ENCODE measurements at places on chromosomes 1 and 21.

GRCh38 chr1:27955076-27955475 is 4.7 kb upstream of the XKR8 start:
- DNase-seq, result no peak

- DNase-seq, result no peak
These were observed at the start of gene PLEKHA6 for GRCh38 chr1:204359474-204360255. TSS of gene PLEKHA6 (minus strand) at chr1:204359929. CDS start at chr1:204273727, 86,202 bp downstream.

DNA sequence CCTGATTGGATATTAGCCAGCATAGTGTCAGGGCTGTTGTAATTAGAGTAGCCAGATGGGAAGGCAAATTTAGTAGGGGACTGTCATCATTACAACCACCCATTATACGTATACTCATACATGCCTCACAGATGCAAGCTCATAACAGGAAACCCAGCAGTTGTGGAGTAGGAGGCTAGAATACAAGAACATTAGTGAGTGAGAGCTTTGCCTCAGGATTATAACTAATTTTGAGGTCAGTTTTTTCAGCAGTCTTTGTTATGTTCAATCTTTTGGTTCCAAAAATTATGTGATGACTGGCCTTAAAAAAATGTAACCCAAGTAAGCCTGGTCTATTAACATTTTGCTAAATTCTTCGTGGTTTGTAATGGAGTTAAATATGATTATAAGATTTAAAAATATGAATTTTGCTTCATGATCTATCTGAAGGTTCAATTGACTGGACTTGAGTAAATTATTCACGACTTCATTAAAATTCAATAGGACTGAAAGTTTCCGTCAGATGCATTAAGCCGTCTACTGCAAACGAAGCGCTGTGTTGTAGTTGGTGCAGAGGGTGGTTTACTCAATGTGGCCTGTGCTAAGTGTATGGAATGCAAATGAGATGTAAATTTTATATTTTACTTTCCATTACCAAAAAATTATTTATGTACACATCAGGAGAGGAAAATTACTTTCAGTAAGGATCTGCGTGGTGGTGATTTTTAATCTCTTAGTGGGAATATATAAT is 48.8 kb downstream of the KCNK1 start:
- no peak for DNase-seq

DNA sequence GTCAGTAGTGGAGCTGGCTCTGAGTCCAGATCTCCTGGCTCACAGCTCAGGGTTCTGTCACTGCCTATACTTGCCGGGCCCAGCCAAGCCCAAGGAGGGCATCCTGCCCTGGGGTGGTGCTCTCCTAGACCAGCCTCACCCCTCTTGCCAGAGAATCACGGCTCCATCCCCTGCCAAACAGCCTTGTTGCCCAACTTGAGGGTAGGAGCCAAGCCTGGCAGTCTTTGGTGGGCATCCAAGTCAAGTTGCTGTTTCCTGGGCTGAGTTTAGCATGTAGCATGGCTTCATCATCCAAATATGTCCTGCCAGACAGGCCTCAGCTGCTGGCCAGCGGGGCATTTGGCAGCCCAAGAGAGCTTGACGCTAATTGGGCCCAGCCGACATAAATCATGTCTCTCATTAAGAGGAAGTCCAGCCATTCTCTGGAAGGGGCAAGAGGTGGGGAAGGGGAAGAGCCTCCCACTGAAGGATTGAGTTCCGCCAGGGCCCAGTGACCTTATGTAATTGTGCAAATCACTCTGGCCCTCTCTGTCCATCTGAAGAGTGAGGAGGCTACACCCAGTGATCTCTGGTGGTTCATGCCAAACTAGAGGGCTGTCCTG is 22.6 kb upstream of the TRABD2B start:
- no peak for DNase-seq

GRCh38 chr1:2587860-2588571 is 1.4 kb downstream of the PRXL2B start:
- no peak for DNase-seq

DNA sequence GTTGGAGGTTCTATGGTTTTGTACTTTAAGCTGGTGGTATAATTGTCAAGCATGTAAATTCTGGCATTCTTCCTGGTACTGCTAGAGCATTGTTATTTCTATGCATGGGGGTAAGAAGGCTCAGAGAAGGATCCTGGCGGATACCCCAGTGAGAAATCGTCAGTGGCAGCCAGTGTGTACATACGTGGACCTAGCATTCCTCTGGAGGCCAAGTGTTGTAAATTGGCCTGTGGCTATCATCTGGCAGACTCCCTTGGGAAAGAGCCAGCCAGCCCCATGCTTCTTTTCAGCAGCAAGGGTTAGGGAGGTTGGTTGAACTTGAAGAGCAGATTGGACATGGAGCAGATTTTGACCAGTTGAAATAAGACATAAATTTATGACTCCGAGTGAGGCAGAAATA is 5.2 kb upstream of the AGO3 start:
- no peak for DNase-seq

DNA sequence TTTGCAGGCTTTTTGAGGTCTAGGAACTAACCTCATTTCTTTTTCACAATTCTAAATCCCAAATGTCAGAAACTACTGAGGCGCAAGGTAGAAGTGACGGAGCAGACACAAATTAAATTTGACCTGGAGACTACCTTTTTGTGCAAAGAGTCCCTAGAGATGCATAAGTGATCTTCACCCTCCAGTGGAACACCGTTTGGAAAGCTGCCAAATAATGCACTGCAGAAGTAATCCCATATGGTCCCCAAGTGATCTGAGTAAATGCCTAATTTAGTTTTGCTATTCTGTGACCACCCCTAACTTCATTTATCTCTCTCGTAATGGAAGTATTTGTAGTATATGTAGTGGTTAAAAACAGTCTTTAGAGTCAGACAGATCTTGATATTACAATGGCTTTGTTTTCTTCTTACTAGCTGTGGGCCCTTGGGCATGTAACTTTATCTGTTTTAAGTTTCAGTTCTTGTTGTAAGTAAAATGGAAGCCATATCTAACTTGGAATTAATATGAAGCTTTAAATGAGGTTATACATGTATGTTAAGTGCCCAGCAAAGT is 70.4 kb upstream of the IPO9 start:
- no peak for DNase-seq

GRCh38 chr1:210841926-210842625 is 291.9 kb downstream of the KCNH1 start:
- DNase-seq, result no peak

All from GM19239 (cell line).